ENCODE measurements at places on chromosomes 4 and X. TPM values are rescaled to one million over a fixed set of nuclear protein-coding genes. Genes with fewer than 3 reads are reported as not detected.

- no peak for DNase-seq
These were observed 39.9 kb upstream of the GPRIN3 start for GRCh38 chr4:89347363-89348025.

GRCh38 chr4:87804871-87805270 is 5.5 kb downstream of the IBSP start:
- DNase-seq, result no peak

- no peak for DNase-seq
These were observed 7.5 kb upstream of the KLHL15 start for GRCh38 chrX:24034485-24034884.

GRCh38 chrX:129980540-129981199 is 1.8 kb upstream of the BCORL1 start:
- no peak for DNase-seq

- no peak for DNase-seq
These were observed 6.6 kb downstream of the KLHL15 start for GRCh38 chrX:24020306-24020876.

GRCh38 chr4:54539500-54540029 is 118.2 kb upstream of the KIT start:
- peak; percentile 52 for DNase-seq

The CSAG1 gene
- polyA plus RNA-seq, result not detected

The RPA4 gene
- not detected for polyA plus RNA-seq

GRCh38 chr4:69689599-69689998 is 36.6 kb upstream of the UGT2A1 start:
- DNase-seq, result peak; percentile 36

The CA5B gene
- polyA plus RNA-seq, result 6.6 TPM

- DNase-seq, result no peak
These were observed 380.6 kb upstream of the MAGEB2 start for GRCh38 chrX:29834764-29835163.

DNA sequence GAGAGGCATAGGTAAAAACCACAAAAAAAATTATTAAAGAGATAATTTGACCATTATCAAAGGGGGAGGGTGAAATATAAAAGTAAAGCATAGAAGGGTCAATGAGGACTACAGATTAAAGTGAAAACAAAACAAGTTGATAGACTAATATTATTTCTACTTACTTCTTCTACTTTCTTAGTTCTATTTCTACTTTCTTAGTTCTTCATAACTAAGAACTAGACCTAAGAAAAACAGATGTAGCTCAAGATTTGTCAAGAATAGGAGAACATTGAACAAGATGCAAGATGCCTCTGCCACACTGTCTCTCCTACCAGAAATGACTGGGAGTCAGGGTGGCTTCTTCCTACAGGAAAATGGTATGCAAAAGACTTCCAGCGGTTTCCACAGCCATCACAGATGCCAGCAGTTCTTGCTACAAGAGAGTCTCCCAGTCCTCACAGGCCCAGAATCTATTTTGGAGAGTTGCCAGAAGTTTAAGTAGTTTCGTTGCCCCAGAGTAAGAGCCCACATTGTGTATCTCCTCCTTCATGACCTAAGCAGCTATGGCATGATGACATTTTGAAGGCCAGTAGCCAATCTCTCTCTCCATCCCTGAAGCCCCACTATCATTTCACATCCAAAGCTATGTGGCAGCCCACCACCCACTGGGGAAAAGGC is 42.9 kb upstream of the DDX60 start:
- DNase-seq, result no peak

GRCh38 chrX:13304052-13304451 is 15.8 kb downstream of the ATXN3L start:
- no peak for DNase-seq

GRCh38 chrX:131779306-131779705 is 235.4 kb downstream of the OR13H1 start:
- no peak for DNase-seq

- no peak for DNase-seq
These were observed 143.6 kb downstream of the RCHY1 start for GRCh38 chr4:75370576-75370975.

DNA sequence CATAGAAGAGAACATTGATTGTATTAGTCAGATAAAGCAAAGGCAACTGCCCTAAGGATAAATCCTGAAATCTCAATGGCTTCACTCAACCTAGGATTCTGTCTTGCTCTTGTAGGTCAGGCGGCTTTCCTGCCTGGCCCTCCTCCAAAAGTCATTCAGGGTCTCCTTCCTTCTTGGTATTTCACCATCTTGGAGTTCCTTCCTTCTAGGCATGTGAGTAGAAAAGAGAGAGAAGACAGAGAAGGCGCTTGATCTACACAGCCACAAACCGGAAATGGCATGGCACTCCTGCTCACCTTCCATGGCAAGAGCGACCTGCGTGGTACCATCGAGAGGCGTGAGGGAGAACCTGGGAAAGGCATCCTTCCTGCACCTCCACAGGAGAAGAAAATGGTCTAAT is 45.3 kb upstream of the HELT start:
- no peak for DNase-seq

DNA sequence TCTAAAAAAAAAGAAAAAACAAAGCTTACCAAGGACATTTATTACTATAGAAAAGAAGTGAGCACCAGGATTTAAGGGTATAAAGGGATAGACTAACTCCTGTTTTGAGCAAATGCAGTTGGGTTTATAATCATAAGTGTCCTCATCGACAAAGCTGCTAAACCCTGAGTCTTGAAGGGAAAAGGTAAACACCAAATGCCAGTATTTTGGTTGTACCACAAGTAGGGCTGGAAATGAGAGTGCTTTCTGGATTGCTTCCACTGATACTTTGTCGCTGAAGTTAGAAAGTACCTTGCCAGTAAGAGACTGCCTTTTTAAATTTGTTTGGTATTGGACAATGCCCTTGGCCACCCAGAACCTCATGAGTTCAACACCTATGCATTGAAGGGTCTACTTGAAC is 53.7 kb downstream of the WDFY3 start:
- DNase-seq, result no peak

The RENBP gene
- polyA plus RNA-seq, result 20.8 TPM

DNA sequence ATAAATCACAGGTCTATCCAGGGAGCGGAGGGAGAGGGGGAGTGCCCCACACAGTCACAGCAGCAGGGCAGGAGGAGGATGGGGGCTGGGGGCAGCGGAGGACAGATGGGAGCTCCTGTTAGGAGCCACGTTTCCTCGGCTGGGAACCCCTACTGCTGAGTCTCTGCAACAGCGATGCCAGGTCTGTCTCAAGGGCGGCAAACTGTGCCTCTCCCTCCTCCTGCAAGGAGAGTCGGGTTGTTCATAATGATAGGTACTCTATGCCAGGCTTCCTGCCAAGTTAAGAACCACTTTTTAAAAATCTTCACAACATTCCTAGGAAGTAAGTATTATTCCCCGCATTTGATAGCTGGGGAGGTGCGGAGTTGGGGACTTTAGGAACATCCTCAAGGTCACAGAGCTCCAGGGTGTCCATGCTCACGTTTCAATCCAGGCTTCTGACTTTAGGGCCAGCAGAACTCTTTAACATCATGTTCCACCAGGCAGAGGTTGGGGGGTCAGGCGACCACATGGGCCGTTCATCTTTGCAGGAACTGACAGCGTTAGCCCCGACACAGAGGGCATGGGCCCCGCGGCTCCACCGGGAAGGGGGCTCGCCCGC is 98.3 kb upstream of the MAML3 start:
- no peak for DNase-seq

GRCh38 chr4:110005461-110006056 is 92.9 kb downstream of the EGF start:
- DNase-seq, result peak; percentile 38

The CENPVL2 gene
- polyA plus RNA-seq, result 0.32 TPM

GRCh38 chr4:2940267-2941137 is 22.7 kb downstream of the NOP14 start:
- DNase-seq, result no peak

DNA sequence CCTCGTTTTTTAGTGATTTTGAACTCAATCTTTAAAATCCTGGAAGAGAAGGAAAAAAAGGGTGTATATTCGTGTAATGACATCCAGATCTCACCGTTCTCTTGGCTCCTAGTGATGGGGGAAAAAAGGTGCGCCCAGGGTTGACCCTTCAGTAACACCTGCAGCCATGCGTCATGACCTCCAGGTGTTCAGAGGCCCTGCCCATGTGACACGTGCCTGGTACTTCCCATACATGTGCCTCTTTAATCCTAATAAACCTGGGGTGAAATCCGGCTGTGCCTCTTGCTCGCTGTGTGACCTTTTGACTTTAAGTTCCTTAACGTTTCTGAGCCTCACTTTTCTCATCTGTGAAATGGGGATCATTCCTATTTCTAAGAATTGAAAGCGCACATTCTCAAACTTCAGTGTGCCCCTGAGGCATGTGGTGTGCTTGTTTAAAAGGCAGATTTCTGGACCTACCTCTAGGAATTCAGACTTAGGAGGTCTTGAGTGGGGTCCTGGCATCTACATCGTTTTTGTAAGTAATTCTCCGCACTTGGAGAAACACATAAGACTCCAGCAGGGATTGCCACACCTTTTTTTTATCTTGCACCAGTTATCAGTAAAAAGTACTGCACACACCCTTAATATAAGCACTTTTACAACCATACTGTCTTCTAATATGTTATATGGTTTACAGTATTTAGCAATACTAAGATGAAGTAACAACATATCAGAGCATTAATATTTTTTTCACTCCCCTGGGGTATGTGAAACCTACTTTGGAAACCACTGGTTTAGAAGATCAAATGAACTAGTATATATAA is 90.1 kb downstream of the RELL1 start:
- no peak for DNase-seq

GRCh38 chr4:98688411-98689290 is 30.2 kb upstream of the TSPAN5 start:
- no peak for DNase-seq

- DNase-seq, result no peak
These were observed 117.6 kb downstream of the FGF16 start for GRCh38 chrX:77564823-77565222.

DNA sequence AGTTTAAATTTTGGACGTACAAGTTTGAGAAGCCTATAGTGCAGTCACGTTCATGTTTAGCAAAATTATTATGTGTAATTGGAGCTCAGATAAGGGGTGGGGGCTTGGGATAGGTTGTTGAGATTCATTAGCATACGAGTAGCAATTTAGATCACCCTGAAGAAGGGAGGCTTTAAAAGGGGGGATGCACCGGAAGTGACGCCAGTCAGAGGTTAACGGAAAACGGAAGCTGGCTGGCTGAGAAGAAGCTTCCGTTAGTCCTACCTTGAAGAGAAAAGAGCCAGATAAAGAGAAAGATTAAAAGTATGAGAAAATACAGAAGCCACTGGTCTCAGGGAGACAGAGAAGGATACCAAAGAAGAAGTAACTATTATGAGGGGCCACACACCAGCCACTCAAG is 1.1 kb upstream of the NXT2 start:
- no peak for DNase-seq

The FAM53A gene
- polyA plus RNA-seq, result 3.0 TPM

DNA sequence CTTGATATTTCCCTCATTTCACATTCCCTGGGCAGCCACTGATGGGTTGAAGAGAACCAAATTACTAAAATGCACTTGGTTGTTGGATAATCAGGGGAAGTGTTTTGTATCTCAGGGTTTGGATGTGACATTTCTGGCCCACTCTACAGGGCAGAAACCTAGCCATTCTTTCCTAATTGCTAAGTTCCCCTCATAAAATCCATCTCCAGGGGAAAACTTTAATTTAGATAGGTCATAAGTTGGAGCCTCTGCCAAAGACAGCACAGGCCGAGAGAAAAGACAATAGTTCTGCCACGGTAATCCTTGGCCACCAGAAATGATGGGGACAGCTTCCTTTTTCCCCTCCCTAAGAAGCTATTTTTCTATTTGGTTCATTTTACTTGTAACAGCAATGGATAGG is 192.7 kb upstream of the C1QTNF7 start:
- no peak for DNase-seq

GRCh38 chr4:38560340-38560739 is 103.7 kb upstream of the KLF3 start:
- DNase-seq, result no peak

GRCh38 chrX:140057001-140057411 is 91.7 kb upstream of the CXorf66 start:
- DNase-seq, result peak; percentile 20

GRCh38 chrX:14095702-14096101 is 66.0 kb upstream of the GEMIN8 start:
- DNase-seq, result peak; percentile 24

DNA sequence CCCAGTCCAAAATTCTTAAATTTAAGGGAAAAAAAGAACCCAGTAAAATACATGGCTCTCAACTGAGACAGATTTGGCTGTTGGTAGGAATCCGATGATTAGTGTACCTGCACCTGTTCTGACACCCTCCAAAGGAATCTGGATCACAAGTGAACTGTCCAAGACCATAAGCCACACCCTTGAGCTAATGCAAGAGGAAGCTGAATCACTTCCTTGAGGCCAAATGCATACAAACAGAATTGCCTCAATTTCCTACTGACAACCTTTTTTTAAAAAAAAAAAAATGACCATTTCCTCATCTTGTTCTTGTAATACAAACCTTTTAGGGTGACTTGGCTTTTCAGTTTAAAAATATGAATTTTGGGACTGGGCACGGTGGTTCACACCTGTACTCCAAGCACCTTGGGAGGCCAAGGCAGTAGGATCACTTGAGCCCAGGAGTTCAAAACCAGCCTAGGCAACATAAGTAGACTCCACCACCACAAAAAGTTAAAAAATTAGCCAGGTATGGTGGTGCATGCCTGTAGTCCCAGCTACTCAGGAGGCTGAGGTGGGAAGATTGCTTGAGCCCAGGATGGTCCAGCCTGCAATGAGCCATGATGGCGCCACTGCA is 10.7 kb upstream of the FBXL5 start:
- no peak for DNase-seq

DNA sequence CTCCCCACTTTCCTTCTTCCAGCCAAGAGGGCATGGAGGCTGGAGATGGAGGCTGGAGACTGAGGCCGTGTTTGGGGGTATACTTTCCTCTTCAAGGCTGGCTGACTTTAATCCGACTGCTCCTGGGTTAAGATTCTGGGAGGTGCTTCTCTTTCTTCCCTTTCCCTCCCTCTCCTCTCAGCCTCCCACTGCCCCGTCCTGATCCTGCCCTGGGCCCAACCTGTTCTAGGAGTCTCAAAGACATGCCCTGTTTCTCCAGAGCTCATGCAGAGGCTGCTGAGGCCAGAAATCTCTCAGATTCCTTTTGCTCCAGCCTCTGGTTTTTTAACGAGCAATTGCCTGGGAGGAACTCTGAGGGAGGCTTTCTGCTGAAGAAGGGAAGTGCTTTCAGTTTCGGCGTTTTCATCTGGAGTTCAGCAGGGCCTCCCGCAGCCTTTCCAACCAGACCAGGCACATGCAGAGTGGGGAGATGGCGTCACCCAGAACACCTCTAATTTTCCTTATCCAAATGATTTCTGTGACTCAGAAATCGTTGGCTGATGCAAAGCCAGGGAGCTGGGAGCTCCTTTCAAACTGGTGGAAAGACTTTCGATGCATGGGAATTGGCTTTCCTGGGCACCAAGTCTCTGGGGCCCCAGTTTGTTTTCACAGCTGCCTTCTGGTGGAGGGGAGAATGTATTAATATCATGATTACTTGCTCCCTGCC is 34.5 kb upstream of the FAM9C start:
- DNase-seq, result no peak

The PCGF3 gene
- polyA plus RNA-seq, result 68.2 TPM

The SATL1 gene
- 0.56 TPM for polyA plus RNA-seq

The PPARGC1A gene
- 37.3 TPM for polyA plus RNA-seq

Data from renal cortex interstitium (tissue), 15 donors.